Mesothelial cell of epicardium (in vitro differentiated cells): ENCODE measurements at places on chromosomes 6 and 20.

GRCh38 chr6:78597966-78598365, 269.4 kb upstream of the IRAK1BP1 start:
- no peak for DNase-seq

DNA sequence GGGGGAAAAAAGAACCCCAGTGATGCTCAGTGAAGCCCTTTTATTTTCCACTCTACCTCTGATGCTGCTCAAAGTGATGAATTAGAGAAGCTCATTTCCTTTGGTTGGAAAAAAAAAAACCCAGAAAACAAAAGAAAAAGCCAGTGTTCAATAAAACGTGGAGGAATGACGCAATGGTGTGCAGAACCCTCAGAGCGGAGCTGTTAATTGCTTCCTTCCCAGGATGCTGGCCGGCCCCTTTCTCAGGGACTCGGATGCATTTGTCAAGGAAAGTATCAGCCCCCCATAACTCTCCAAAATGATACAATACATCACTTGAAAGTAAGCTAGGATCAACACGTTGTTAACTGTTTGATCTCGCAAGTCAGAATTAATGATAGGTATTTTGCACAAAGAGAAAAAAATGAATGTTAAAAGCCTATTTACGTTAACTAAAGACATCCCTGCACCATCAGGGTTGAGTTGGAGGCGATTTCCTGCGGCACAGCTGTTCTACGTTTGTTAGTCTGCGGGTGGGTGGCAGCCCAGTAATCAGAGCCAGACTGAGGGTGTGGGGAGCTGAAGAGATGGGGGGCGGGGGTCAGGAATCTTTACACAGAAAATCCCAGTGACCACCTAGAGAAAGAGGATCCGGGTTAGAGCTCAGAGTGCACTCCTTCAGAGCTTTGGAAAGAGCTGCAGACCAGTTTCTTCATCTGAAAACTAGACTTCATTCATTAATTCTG, 132.4 kb downstream of the BMP7 start:
- no peak for DNase-seq

DNA sequence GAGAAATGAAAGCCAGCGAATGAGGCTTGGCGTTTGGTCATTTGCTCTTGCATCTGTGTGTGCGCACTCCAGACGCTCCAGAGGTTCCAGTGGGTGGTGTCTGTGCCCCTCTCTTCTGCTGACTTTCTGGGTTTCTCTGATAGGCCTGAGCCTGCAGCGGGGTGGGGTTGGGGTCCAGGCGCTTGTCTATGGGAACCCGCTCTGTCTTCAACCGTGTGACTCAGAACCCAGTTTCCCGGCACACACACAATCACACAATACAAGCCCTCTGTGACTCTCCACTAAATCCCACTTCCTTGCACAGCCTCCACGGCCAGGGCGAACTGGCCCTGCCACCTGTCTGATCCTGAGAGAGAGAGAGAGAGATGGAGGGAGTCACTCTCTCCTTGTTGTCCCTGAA, 24.6 kb downstream of the RBM38 start:
- no peak for DNase-seq

DNA sequence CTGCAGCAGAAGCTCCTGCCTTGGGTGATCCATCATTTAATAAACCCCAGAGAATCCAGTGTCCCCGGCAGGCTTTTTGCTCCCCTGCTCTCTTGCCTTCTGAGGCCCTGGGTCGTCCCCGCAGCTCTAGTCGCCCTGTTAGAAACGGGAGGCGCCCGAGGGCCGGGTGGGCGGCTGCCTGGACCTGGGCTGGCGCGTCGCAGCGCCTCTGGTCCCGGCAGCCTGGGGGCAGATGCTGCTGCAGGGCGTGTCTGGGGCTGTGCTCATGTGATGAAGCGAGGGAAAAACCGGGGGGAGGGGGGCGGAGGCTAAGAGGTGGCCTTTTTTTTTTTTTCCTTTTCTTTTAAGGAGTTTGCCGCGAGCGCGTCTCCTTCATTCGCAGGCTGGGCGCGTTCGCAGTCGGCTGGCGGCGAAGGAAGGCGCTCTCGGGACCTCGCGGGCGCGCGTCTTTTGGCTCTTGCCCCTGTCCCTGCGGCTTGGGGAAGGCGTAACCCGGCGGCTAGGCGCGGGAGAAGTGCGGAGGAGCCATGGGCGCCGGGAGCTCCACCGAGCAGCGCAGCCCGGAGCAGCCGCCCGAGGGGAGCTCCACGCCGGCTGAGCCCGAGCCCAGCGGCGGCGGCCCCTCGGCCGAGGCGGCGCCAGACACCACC, 394 bp downstream of the AKAP12 start:
- DNase-seq: peak; percentile 87

DNA sequence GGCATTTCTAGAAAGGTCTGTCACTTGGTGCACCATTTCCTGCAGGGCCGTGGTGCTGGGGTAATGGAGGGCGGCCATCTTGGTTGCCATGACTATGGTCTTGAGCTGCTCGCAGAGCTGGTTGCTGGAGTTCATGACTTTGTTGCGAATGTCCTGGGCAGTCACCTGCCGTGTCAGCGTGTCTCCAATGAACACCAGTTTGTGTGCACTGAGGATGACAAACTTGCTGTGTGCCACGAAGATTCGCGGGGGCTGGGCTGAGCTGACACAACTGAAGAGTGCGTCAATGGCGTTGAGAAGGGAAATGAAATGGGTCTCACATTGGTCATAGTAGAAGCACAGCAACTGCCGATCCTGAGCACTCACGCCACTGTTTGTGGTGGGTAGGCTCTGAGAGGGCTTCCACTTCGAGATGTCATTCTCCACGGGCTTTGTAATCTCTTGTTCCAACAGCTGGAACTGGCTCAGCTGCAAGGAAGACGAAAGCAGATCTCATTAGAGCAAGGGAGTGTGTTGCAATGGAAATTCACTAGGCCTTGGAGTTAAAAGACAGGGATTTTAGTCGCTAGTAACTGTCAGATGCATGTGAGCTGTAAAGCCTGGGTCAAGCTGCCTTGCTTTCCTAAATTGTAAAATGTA, 47.1 kb downstream of the NEDD9 start:
- no peak for DNase-seq

DNA sequence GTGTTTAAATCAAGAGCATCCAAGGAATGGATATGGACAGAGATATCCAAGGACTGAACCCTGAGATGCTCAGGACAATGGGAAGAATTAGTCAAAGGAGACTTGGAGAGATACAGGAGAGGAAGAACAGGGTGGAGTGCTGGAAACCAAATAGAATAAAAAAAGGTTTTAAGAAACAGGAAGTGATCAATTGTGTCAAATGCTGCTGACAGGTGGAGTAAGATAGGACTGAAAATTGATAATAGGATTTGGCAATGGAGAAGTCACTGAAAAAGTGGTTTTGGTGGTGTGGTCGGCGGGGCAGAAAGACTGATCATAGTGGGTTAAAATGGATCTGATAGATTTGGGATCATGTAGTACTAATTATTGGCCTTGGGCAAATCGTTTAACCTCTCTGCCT, 37.9 kb upstream of the PNRC1 start:
- no peak for DNase-seq

DNA sequence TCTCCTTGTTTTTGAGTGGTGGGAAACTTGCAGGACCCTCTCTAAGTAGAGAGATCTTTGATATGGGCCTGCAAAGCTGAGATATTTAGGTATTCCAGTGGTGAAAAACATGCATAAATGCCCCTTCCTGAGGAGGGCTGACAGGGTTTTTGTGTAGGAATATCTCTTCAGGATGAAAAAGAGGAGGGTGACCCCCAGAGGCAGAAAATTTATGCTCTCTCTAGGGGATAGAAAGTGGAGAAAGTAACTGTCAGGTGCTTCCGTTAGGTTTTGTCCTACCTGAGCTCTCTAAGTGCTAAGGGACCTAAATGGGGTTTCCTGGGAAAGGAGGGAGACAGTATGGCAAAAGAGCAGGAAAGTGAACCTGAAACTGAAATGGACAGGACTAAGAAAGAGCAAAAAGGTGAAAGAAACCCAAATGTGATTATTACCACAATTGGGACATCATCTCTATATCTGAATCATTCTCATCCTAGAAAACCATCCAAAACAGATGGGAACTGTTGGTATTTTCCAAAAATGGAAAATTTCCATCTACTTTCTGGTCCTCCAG, 2.0 kb downstream of the COL19A1 start:
- DNase-seq: no peak

GRCh38 chr6:88105741-88106340, 58.2 kb downstream of the SPACA1 start:
- DNase-seq: no peak

DNA sequence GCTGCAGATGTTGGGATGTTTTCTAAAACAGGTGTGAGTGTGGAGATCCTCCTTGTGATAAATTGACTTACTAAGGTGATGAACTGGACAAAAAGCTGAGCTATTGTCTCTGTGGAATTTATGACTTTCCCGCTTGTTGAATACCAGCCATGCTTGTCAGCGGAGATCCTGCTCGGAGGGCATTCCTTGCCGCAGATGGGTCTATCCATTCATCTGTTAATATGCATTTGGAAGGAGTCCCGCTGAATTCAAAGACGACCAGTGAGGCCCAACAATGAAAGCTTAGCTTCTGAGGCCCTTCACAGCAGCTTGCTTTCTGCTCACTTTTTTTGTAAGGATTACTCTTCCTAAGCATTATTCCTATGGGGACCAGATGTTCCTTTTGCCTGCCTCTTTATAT, 124.9 kb downstream of the TIAM2 start:
- DNase-seq: no peak

DNA sequence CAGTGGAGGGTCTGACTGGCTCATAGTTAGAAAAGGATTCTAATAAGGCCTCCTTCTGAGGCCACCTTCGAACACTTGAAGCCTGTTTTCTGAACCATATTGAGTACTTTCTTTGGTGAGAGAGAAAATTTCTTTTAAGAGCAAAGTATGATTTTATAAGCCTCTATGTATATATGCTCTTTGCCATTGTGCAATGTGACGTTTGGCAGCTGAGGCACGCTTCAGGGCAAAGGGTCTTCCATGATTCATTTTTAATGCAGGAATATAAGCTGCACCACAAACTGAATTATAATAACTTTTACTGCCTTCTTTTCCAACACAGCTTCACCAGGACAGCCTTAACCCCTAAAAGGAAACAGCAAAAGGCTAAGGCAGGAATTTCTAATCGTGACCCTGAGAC, 154.4 kb downstream of the TTLL2 start:
- DNase-seq: no peak

- DNase-seq: peak; percentile 30
Observed at GRCh38 chr20:35776513-35777101, 4.8 kb downstream of the PHF20 start.

GRCh38 chr6:24929242-24929641, 6.5 kb downstream of the RIPOR2 start:
- DNase-seq: no peak

- DNase-seq: no peak
Observed at GRCh38 chr6:165704045-165704748, 41.2 kb upstream of the PDE10A start.

GRCh38 chr6:148761527-148762011, 14.7 kb downstream of the UST start:
- DNase-seq: no peak

DNA sequence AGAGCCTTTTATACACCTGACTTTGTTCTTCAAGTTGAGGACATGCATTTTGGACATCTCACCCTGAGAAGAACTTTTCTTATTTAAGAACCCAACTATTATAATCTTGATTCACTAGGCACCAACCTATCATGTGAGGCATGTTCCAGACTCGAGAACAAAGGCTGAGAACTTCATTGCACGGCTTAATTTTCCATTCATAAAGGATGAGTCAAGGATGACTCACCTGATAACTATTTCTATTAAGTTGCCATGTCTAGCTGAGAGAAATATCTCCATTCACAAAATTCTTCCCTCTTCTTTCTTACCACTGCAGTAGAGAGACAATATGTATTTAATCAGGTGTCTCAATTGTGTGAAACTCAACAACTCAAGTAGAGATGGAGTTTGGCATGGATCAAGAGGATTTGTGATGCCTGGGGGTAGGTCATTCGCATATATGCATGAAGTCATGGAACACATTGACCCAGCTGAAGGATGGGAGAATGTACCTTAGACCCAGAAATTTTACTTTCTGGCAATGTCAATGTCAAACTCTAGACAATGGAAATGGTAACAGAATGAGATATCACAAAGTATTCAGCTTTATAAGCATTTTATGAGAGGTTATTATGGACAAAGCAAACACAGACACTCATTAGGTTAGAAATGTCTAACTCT, 208.7 kb upstream of the PRND start:
- no peak for DNase-seq

- DNase-seq: no peak
Observed at GRCh38 chr6:34497411-34497810, 31.5 kb downstream of the PACSIN1 start.

GRCh38 chr20:61677928-61678327, 387.8 kb downstream of the TAF4 start:
- no peak for DNase-seq

- no peak for DNase-seq
Observed at GRCh38 chr20:54228841-54229240, 21.0 kb downstream of the PFDN4 start.

DNA sequence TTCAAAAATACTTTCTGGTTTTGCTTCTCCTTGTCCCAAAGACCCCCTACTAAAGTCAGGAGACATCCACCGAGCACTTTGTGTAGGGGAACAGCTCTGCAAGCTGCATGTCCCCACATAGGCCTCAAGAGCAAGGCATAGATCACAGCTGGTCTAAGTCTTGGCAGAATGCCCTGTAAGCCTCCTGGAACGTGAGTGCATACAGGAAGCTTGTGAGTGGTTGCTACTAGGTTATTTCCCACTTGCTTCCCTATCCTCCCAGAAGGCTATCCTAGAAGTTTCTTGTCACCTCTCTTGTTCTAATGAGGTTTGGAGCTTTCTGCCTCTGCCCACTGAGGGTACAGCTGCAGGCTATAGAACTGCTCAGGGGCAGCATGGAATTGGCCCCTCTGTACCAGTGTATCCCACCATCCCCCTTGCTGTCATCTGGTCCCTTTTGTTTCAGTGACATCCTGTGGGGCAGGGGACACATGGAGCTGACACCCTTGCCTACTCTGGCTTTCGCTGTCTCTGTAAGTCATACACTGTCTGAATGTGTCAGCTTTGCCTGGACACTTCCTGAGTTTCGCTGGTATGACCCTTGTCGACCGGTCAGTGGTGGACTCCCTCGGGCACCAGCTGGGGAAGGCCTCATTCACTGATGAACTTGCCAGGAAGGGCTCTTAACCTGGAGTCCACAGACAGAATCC, 35.6 kb upstream of the KCNK16 start:
- DNase-seq: peak; percentile 60

DNA sequence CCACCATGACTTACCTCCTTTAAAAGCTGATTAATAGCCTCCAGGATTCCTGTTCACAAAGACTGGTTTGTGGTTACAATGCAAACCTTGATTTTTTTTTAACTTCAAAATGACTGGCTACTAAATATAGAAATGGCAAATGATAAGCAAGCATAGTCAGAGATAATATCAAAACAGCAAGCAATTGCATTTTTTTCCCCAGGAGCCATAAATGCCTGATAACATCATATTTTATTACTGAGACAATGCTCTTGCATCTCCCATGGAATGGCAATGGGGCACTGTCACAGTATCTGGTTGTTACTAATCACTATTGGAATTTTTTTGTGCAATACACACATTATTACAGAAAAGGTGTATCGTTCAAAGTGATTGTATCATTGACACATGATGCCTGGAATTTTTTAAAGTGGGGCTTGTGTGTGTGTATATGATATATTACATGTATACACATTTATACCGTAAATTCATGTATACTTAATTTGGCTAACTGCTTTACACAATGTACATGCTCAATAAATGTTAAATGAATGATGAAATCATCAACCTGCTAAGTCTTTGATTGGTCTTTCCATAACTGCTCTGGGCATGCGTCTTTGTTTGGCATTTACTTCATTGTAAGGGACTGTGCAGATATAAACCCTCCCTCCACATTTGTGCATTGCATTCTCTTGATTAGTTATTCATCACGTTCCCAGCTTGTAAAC, 980 bp upstream of the SALL4 start:
- DNase-seq: no peak

- DNase-seq: no peak
Observed at GRCh38 chr20:11850901-11851300, 66.8 kb upstream of the BTBD3 start.
